ENCODE measurements at places on chromosomes 2 and 18. TPM values are rescaled to one million over a fixed set of nuclear protein-coding genes. Genes with fewer than 3 reads are reported as not detected.

Gene GPAT2
- 2.8 TPM for total RNA-seq

Gene KCNG2
- total RNA-seq, result not detected

Gene RIT2
- not detected for total RNA-seq

Gene GEN1
- 13.4 TPM for total RNA-seq

Gene TYW5
- 13.0 TPM for total RNA-seq

Gene SOS1
- 48.2 TPM for total RNA-seq

Gene GCG
- total RNA-seq, result not detected

Gene SCYGR8
- not detected for total RNA-seq

Gene AAK1
- total RNA-seq, result 30.2 TPM

Gene DES
- total RNA-seq, result 5,232 TPM

Gene FOXI3
- total RNA-seq, result 0.31 TPM

Gene TMEM247
- total RNA-seq, result not detected
